Skeletal muscle cell (primary cell): ENCODE measurements at places on chromosomes 16 and 17.

DNA sequence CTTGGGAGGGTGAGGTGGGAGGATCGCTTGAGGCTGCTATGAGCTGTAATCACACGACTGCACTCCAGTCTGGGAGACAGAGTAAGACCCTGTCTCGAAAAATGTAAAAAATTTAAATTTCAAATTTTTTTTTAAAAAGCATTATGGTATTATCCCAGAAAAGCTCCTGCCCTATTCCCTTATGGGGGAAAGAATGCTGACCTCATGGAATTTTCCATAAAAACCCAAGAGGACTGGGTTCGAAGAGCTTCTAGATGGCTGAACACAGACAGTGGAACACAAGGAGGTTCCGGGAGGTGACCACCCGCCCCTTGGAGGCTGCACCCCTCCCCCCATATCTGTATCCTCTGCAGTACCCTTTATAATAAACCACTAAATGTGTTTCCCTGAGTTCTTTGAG, 4.0 kb downstream of the EIF4A3 start:
- no peak for DNase-seq

DNA sequence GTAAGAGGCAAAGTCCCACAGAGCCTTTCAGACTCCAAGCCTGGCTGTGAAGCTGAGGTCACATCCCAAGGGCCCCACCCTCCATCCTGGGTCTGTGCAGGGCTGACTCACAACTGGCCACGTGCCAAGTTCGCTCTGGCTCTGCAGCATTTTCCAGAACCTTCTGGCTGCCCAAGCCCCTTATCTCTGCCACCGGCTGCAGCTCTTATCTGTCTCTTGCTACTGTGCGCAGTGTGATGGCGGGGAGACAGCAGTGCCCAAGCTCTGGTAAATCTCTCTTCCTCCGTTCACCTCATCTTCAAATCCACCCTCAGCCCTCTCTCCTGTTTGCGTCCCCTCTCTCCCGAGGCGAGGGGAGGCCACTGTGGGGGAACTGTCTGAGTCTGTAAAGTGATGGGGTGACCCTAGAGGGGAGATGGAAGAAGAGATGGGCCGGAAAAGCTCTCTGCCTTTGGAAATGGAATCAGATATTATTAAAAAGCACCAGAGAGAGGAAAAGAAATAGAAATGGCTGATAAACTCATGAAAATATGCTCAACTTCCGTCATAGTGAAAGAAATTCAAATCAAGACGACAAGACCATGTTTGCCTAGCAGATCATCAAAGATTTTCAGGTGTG, 162.7 kb upstream of the CDC42EP4 start:
- peak; percentile 9 for DNase-seq

DNA sequence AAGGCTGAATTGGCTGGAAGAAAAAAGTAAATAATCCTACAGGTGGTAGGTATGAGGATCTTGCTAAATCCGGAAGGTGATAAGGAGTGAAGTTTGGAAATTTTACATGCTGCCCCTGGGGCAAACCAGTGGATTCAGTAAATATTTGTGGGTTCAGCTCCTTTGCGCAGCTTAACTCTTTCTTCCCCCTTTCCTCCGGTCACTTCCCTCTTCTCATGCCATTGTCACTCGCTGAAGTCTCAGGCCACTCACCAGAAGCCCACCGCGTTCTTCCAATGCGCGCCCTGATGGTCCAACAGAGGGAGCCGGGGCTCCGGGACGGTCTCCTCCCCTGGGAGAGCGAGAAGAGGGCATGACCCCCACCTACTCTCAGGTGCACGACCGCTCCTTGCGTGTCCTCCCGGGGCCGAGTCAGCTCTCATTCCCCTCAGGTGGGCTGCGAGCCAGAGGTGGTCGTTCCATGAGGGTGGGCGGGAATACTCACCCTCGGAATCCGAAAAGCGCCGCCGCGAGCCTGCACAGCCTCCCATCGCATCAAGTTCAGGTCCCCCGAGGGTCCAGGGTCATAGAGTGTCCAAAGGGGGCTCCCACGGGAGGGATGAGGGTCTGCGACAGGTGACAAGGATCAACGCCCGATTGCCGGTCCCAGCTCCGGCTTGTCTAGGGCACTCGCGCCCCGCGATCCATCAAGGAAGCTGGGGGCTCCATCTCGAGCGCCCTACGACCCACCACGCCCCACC, 474 bp downstream of the CLN3 start:
- DNase-seq = no peak

DNA sequence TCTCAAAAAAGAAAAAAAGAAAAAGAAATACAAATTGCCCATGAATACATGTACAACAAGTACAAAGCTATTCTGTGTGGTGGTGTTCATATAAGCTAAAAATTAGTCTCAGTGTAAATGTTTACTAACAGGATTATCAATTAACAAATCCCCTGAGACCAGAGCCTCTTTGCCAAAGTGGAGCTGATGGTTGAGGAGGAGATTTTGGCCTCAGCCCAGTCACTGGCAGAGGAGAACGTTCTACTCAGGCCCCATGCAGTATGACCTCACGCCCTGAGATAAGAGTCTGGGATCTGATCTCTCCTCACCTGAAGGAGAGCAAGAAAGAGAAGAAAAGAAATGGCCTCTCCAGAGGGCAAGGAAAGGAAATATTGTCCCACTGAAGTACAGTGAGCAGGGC, 35.5 kb upstream of the NOL11 start:
- no peak for DNase-seq

DNA sequence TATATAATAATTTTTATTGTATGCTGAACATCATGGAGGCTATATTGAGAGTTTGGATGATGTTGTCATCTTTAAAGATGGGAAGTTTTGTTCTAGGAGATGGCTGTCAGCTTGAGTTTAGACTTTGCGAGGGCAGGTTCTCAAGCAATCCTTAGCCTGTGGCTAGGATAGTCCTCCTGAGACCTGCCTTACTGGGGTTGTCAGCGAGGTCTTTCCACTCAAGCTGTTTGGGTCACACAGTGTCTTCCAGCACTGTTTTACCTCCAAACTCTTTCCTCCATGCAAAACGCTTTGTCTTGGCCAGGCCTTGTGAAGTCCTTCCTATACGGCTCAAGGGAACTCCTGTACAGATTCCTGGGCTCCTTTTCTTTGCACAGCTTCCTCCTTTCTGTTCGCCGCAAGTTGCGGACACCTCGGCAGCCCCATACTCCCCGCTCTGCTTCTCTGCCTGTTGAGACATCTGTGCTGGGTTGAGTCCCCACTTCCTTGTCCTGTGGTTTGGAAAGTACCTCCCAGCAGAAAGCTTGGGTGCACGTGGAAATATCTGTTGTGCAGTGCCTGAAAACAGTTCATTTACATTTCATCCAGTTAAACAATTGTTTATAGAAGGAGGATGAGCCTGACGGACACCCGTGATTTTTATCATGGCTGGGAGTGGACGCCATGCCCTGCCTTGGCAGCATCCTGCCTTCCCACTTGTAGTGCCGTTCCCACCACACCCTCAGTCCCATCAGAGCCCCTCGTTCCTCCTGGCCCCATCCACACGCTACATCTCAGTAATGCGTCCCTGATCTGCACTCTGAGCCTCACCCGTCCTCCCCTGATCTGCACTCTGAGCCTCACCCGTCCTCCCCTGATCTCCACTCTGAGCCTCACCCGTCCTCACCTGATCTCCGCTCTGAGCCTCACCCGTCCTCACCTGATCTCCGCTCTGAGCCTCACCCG, 55.0 kb upstream of the CBFA2T3 start:
- no peak for DNase-seq

DNA sequence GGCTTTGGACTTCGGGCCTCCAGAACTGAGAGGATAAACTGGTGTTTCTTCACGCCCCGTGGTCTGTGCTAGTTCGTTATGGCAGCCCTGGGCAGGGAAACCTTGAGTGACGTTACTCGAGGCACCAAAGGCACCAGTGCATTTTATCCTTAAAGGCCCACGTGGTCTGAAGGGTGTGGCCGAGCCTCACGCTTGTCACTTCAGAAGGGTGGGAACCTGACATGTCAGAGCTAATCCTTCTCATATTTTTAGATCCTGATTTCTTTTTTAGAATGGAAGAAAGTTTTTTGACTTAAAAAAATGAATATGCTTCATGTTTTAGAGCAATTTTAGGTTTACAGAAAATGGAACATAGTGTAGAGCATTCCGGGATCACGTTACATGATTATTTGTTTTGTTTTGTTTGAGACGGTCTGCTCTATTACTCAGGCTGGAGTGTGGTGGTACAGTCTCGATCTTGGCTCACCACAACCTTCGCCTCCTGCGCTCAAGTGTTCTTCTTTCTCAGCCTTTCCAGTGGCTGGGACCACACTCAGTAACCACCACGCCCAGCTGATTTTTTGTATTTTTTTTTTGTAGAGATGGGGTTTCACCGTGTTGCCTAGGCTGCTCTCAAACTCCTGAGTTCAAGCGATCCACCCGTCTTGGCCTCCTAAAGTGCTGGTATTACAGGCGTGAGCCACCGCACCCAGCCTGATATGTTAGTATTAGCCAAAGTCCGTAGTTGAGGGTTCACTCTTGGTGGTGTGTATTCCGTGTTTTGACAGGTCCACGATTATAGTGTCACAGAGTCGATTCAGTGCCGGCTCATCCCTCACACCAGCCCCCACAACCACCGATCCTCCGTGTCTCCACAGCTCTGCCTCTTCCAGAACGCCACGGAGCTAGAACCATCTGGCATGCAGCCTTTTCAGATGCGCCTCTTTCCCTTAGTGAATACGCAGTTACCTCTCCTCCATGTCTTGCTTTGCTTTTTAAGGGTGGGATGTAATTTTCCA, 47.9 kb downstream of the RAB11FIP3 start:
- no peak for DNase-seq

DNA sequence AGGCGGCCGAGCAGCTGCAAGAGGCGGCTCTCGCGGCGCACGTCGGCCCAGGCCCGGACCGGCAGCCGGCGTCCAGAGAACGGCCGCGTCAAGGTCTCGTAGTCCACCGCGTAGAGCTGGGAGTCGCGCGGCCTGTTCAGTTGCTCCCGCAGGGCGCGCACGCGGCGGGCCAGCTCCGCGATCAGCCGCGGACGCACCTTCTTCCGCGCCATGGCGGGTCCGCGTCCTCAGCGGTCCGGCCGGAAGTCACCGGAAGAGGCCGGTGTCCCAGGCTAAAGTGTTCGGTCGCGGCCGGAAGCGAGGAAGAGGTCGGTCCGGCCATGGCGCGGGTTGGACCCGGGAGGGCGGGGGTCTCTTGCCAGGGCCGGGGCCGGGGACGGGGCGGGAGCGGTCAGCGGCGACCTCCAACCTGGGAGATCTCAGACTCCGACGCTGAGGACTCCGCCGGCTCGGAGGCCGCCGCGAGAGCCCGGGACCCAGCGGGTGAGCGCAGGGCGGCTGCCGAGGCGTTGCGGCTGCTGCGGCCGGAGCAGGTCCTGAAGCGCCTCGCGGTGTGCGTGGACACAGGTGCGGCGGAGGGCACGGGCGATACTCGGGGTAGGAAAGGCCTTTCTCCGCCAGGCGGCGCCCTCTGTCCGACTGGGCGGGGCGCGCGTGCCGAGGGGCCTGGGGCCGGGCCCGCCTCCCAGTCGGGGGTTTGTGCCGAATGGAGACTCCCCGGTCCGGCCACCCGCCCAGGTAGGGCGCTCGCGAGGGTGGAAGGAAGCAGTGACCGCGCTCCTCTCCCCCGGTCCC, at the start of gene MRPS34:
Gene MRPS34, minus strand, starts transcription at position 227 of the 795 bp plus-strand sequence. Its CDS starts 15 bp downstream, at position 212.
- DNase-seq = peak; percentile 53

DNA sequence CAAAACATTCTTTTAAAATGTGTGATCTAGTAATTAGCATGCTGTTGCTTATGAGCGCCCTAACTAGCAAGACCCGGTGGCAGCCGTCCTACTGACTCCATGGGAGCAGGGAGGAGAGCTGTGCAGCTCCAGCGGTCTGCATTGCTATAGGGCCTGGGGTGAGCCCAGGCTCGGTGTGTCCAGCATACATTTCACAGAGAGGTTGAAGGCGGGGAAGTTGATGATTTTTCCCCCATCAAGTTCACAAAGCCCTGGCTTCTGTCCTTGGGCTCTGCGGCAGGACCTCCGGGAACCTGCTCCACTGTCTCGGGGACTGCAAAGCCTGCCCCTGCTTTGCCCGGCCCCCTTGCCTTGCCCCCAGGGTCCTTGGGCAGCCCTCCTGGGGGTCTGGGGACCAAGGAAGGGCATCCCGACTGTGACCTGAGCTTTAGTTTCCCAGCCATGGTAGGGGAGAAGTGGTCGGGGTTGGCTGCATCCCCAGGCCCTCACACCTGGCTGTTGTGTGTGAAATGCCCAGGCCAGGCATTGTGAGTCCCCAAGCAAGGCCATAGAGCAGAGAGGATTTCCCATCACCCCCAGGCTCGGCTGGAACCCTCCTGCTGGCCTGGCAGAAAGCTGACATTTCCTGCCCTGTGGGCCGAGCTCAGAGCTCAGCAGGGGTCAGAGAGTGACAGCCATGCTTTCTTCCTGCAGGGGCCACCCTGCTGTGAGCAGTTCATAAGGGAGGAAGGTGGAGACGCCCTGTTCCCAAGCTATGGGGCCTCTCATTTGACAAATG, 24.8 kb downstream of the KCNJ12 start:
- no peak for DNase-seq

GRCh38 chr16:9351440-9351839, 260.0 kb downstream of the HAPSTR1 start:
- no peak for DNase-seq

GRCh38 chr17:19249681-19250080, 12.5 kb downstream of the EPN2 start:
- peak; percentile 43 for DNase-seq

DNA sequence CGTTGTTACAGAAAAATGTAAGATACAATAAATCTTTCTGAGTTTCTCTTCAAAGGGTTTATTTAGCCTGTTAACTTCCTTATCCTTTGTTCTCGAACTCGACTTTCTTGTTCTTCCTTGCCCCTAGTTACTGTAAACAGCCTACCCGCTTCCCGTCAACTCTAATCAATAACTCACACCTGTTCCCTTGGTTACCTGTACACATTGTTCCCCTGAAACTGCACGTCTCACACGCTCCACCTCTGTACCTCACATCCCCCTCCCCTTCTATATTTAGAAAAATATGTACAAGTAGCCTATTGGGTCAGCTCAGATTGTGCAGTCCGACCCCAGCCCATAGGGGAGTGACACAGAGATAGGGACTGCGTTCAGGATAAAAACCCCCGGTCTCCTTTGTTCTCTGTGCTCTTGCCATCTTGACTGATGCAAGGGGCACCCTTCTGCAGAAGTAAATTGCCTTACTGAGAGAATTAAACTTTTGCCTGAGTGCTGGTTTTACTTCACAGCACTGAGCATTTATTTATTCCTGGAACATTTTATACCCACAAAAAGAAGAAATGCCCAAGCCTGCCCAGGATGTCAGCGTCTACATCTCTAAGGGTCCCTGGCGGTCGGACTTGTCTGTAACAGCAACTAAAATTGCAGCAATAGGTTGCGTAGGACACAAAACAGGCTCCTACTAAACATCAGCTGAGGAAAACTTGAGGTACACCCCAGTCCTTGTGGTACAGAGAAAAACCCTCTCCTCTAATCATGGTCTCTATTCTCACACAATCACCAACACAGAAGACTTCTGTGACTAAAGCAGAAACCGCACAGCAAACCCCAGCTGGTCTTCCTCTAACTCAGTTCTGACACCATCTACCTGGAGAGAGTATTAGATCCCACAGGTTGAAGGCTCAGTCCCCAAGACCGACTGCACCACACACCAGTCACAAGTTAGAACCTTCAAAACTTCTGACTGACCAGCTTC, 11.3 kb downstream of the WDR45B start:
- no peak for DNase-seq
